HS-5 (cell line): ENCODE measurements at places on chromosomes 11 and 22.

- no peak for DNase-seq
Observed at GRCh38 chr11:93072229-93072914, 102.9 kb downstream of the MTNR1B start.

DNA sequence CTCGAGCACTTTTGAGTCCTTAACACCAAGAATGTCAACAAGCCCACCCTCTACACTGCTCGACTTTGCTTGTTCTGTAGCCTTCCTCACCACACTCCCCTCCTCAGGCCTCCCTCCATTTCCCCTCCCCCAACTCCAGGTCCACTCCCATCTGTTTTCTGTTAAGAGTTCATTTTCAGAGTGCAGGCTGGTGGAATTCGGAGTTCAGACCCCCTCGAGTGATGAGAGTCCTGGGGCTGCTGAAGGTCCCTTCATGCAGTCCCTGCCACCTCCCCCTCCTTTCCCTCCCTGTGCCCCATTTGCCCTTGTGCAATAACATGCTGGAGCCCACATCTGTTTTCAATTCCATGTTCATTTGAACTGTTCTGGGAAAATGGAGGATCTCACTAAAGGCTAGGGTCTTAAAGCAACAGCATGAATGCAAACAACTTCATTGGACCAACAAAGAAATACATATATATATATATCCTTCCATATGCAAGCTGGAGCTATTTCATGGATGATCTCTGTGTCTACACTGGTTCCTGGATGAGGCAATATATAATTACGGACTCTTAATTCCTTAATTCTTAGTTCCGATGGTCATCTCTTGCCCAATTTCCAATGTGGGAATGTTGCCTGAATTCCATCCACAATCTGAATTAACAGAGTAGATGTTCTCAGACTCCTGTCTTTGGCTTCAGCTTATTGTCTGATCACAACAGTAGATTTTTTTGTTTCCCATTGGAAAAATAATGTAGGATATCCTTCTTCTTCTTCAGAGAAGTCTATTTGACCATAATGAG is 340.4 kb downstream of the ETS1 start:
- no peak for DNase-seq

GRCh38 chr11:85595285-85595884 is 31.8 kb downstream of the DLG2 start:
- DNase-seq = peak; percentile 28

DNA sequence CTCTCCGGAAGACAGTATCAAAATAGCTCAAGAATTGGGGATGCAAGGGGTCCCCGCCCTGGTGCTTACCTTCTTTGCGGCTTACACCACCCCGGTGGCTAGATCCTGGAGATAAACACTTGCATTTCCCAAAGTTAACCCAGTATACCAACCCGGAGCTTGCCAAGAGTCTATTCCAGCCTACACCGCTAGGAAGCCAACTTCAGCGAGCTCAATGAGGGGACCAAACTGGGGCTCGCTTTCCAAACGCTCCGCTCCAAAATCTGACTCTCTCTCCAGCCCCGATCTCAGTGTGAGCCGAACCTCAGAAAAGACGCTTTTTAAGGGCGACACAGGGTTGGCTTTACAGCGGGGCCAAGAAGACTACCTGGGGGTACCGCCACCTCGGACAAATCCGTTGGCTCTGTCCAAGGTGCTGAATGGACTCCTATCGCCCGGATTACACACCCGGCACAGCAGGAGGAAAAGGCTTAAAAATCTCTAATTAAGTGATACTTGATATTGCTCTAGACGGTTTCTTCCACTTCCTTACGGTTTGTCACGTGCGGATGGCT is 20.1 kb upstream of the BDNF start:
- DNase-seq = no peak

DNA sequence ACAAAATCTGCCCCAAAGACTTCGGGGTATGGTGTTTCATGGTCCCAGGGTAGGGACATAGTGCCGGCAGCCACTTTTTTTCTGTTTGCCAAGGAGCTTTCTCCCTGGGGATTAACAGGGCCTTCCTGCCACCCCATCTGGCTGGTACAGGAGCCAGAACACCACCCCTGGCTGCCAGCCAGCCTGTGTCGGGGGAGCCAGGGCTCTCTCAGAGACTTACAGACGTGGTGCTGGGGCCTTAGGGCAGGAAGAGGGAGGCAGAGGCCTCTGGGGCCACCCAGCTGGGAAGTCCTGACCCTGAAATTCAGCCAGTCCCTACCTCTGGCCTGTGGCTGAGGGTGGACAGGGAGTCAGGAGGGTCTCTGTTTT is 52.4 kb upstream of the CDON start:
- DNase-seq = no peak
